ENCODE measurements at places on chromosomes 2 and 18.

- DNase-seq, result no peak
These were observed 577.4 kb downstream of the DSC3 start for GRCh38 chr18:30465096-30465495.

DNA sequence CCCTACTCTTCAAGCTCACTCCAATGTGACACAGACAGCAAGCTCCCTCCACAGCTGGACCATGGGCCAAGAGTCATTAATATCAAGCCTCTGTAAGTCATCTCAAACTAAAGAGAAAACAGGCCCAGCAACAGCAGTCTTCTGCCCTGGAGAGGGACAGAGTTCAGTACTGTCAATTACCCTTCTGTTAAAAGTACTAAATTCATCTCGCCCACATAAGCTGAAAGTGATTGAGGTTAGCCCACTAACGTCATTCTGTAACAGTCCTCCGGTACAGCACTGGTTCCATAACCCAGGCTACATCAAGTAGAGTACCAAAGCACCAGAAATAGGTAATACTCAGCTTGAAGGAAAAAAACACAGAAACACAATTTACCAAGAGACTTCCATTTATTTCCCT is 25.9 kb downstream of the THADA start:
- peak; percentile 17 for DNase-seq

DNA sequence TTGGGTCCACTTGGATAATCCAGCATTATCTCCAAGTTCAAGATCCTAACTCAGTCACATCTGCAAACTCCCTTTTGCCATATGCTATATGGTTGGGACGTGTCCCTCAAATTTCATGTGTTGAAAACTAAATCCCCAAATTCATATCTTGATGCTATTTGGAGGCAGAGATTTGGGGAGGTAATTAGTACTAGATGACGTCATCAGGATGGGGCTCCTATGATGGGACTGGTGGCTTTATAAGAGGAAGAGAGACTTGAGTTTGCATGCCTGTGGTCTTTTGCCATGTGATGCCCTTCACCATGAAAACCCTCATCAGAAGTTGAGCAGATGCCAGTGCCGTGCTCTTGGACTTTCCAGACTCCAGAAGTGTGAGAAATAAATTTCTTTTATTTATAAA is 16.8 kb upstream of the SMAD4 start:
- no peak for DNase-seq

DNA sequence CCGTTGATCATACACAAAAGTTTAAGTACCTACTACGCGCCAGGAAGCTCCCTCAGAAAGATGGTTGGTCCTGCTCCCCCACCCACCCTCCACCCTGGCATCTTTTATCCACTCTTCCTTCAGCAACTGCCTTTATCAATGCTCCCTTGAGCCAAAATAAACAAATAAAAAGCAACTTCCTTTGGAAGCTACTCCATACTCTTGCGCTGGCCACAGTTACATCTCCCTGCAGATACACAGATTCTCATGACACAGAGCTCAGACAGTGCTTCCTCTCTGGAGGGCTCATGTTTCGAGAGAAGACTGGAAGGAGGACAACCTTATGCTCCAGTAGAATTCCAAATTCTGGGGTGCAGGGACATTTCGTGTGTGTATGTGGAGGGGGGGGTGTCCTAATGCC is 3.8 kb upstream of the STEAP3 start:
- no peak for DNase-seq

- DNase-seq, result no peak
These were observed 540.7 kb downstream of the TNS1 start for GRCh38 chr2:217462121-217462520.

DNA sequence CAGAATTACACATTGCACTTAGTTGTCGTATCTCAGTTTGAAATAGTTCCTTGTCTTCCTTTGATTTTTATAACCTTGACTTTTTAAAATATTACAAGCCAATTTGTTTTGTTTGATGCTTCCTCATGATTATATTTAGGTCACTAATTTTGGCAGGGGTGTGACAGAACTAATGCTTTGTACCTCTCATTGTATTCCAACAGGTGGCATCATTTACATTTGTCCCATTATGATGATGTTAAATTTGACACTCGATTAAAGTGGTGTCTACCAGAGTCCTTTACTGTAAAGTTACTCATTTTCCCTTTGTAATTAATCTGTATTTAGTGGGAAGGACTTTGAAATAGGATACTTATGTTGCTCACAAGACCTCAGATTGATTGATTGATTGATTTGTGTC is 21.5 kb upstream of the MFSD2B start:
- no peak for DNase-seq

DNA sequence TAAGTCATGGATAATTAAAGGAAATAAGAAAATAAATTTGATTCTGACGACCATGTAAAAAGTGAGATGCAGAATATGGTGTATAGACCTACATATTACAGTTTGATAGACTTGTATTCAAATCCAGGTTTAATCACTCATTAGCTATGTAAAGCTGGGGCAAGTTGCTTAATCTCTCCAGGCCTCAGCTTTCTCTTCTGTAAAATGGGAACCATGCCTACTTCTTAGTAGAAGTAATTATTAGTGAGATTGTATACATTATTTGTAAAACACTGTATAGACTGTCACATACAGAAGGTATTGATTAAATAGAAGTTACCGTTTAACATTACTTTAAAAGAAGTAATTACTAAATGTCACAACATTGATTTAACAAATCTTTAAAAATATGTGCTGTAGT is 392.2 kb downstream of the STK39 start:
- no peak for DNase-seq

GRCh38 chr18:48727681-48728080 is 188.8 kb downstream of the CTIF start:
- DNase-seq, result no peak

GRCh38 chr2:467543-467891 is 179.6 kb upstream of the ALKAL2 start:
- DNase-seq, result no peak

- DNase-seq, result no peak
These were observed 40.2 kb downstream of the PIKFYVE start for GRCh38 chr2:208306291-208306690.

- no peak for DNase-seq
These were observed 159.2 kb downstream of the DDX1 start for GRCh38 chr2:15750822-15751329.

DNA sequence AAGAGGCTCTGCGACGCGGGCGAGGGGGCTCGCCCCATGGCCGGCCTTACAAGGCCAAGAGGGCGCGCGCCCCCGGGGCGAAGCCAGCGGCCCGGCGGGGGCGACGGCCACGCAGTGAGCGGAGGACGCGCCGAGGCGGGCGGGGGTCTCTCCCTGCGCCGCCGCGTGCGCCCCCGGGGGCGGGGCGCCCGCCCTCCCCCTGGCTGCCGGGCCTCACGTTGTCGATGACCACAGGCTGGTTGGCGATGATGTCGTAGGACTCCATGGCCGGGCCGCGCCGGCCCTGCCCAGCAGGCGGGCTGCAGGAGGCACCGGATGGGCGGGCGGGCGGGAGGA is 250 bp downstream of the ACTR1B start:
- DNase-seq, result no peak

GRCh38 chr2:82282111-82282882 is 1977.7 kb upstream of the LRRTM1 start:
- DNase-seq, result no peak

GRCh38 chr18:41324934-41325333 is 630.1 kb upstream of the PIK3C3 start:
- DNase-seq, result no peak

- DNase-seq, result no peak
These were observed 25.0 kb downstream of the CEP68 start for GRCh38 chr2:65081232-65081685.

GRCh38 chr2:221680548-221680947 is 108.4 kb upstream of the EPHA4 start:
- DNase-seq, result no peak

GRCh38 chr2:64017811-64018700 is 1.2 kb downstream of the VPS54 start:
- DNase-seq, result no peak

DNA sequence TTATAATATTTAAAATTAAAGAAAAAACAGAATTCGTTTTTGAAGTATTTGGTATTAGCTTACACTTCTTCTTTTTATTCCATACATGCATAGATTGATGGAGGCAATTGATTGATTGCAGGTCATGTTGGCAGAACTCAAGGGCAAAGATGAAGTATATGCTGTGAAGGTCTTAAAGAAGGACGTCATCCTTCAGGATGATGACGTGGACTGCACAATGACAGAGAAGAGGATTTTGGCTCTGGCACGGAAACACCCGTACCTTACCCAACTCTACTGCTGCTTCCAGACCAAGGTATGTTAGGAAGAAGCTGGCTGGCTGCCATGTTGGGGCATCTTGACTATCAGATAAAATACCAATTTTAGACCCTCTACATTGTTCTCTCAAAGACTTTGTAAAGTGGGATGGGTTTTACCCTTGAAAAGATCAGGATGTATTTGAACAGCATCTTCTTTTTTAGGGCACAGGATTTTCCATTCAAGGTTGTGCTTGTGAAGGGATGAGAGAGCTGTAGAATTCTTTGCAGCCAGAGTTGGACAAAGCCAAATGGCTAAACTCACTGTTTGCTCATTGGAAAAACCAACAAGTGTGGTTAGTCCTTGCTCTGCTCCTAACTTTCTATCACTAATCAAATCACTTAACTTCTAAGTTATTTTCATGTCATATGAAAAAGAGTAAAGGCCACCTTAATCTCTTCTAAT is 286.8 kb upstream of the EPAS1 start:
- no peak for DNase-seq

GRCh38 chr2:50535971-50536759 is 495.8 kb downstream of the NRXN1 start:
- no peak for DNase-seq

- no peak for DNase-seq
These were observed 38.9 kb downstream of the ADCY3 start for GRCh38 chr2:24881158-24881557.

DNA sequence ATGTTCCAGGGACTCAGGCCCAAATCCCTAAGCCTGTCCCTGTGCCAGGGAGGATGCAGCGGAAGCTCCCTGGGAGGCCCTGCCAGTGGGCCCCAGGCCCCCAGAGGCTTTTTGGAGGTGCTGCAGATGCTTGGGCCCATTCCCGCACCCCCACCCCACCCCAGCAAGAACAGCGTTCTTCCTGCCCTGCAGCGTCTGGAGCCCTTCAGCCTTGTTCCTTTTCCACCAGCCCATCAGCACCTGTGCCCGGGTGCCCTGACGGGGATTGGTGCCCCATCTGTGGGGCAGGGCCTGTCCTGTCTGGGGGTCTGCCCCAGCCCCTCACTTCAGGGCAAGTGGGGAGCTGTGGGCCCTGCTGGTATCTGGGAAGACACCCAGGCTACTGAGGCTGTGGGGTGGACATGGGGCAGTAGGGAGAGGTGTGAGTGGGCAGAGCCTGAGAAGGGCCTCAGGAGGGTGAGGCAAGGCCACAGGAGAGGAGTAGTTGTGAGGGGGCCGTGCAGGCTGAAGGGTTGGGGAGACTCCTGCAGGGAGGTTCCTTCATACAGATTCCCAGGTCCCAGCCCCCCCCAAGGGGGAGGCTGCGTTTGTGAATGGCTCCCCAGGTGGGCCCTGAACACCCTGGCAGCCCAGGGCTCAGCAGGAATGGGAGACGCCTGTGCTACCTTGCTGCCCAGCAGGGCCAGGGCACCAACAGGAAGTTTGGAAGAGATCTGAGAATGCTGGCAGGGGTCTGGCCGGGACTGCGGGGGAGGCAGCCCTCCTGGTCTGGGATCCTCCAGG is 2.4 kb downstream of the RNPEPL1 start:
- no peak for DNase-seq

DNA sequence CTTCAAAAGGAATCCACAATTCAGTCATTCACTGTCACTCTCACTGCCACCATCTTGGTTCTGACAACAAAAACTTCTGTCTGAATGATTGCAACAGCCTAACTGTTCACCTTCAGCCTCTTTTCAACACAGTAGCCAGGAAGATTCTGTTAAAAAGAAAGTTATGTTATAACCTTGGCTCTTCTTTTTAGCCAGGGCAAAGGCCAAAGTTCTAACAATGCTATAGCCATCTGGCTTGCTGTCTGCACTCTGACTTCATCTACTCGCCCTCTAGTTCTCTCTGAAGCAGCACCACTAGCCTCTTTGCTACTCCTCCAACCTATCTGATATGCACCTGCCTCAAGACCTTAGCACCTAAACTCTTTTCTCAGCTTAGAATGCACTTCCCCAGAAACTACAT is 158.5 kb downstream of the ZNF385B start:
- no peak for DNase-seq

DNA sequence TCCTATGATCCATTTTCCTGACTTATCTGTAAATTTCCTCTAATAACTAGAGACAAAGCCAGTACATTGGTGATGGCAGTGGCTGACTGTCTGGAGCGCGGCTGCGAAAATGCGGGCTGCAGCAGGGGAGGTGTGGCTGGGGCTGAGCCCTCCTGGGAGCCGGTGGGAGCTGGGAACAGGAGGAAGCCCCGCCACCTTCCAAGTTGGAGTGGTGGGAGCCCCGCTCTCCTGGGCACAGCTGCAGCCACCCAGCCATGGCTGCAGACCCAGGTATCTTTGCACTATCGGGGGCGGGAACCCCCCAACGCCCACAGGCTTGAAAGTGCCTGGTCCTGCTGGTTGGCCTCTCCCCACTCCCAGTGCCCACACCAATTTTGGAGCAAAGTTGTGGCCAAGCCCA is 633.0 kb upstream of the TMEFF2 start:
- DNase-seq, result no peak

- DNase-seq, result no peak
These were observed 102.2 kb downstream of the PIEZO2 start for GRCh38 chr18:11047156-11047555.

GRCh38 chr2:191109888-191110287 is 40.9 kb downstream of the STAT4 start:
- DNase-seq, result peak; percentile 56

DNA sequence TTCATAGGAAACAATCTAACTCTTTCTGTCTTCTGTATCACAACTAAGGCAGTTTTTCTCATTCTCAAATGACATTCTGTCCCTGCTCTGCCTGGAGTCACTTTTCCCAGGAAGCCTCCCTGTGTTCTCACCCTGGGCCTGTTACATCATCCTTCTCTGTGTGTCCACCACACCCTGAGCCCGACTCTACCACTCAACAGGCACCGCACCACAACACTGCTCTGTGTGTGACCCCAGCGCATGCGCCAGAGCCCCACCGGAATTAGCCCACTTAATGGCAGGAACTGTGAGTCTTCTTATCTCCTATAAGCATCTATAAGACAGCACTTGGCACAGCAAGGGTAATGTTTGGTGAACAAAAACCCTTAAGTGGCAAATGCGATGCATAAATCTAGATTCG is 32.3 kb downstream of the TGFBRAP1 start:
- DNase-seq, result no peak

All from activated CD4-positive, alpha-beta T cell treated with anti-CD3 and anti-CD28 coated beads for 48 hours (primary cell).